ENCODE measurements at places on chromosomes 7 and 10. TPM values are rescaled to one million over a fixed set of nuclear protein-coding genes. Genes with fewer than 3 reads are reported as not detected.

Gene ZFAND4
- 9.6 TPM for total RNA-seq

Gene OPN4
- not detected for total RNA-seq

Gene ASIC3
- 0.17 TPM for total RNA-seq

GRCh38 chr7:141402277-141402996, 148.8 kb upstream of the AGK start:
- no peak overlapping the region for H3K27ac ChIP-seq
- H3K4me3 ChIP-seq: no peak overlapping the region
- no peaks in the 10 kb centered on the region for H3K36me3 ChIP-seq
- H3K4me1 ChIP-seq: no peaks in the 10 kb centered on the region
- no peak for DNase-seq

DNA sequence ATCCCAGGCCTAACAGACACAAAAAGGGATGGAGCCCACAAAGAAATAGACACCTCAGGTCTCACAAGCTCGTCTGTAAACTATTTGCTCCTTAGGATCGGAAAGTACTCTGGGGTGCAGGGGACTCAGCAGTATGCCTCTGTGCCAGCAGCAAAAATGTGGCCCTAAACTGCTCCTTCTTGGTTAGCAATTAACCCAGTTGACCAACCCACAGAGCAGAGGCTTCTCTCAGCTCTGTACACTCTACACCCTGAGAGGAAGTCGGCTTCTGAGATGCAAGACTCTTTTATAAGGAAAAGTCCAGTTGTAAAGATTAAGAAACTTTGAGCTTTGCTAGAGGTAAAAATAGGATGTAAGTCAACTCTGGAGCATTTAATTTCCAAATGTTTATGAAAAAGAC, 156.3 kb upstream of the PRSS58 start:
- no peak for DNase-seq
- H3K4me3 ChIP-seq: no peak overlapping the region
- H3K36me3 ChIP-seq: no peaks in the 10 kb centered on the region
- H3K4me1 ChIP-seq: no peaks in the 10 kb centered on the region
- H3K27ac ChIP-seq: no peak overlapping the region

GRCh38 chr10:15225511-15225910, 57.0 kb upstream of the NMT2 start:
- no peaks in the 10 kb centered on the region for H3K36me3 ChIP-seq
- no peaks in the 10 kb centered on the region for H3K4me1 ChIP-seq
- no peak for DNase-seq
- H3K27me3 ChIP-seq: no peaks in the 10 kb centered on the region
- no peak overlapping the region for H3K4me3 ChIP-seq
- H3K27ac ChIP-seq: no peak overlapping the region

DNA sequence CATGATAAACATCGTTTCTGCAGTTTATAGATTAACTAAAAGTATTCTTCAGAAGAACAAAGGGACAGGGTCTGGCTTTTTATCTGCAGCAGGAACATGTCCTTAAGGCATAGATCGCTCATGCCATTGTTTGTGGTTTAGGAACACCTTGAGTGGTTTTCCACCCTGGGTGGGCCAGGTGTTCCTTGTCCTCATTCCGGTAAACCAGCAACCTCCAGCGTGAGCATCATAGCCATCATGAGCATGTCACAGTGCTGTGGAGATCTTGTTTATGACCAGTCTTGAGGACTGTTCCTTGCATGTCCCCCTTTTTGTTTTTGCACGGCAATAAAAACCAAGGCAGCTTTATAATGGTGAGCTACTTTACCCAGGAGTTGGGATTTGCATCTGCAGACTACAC, 33.9 kb downstream of the STOX1 start:
- peak; percentile 21 for DNase-seq
- H3K36me3 ChIP-seq: no peaks in the 10 kb centered on the region
- peaks cover 6% of the 10 kb centered on the region for H3K27me3 ChIP-seq
- H3K4me3 ChIP-seq: no peak overlapping the region
- H3K4me1 ChIP-seq: no peaks in the 10 kb centered on the region

DNA sequence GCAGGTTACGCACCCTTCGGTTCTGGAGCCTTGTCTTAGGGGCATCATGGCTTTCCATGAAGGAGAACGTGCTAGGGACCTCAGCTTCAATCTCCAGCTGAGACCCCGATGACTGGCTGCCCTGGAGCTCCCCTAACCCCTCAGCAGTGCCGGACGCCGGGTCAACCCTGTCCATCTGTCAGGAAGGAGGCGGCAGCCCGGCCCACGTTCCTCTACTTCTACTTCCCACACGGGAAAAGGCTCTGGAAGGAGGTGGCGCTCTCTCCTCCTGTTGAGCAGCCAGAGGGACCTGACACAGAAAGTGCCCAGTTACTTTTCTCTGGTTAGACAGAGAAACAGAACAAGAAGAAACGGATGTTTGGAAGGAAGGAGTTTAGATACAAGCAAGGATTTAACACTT, 87.4 kb downstream of the DYNC2I1 start:
- no peaks in the 10 kb centered on the region for H3K4me1 ChIP-seq
- no peak overlapping the region for H3K4me3 ChIP-seq
- no peak for DNase-seq
- H3K27ac ChIP-seq: no peak overlapping the region
- no peaks in the 10 kb centered on the region for H3K27me3 ChIP-seq
